ELR (cell line): ENCODE measurements at places on chromosomes 2 and 18.

- no peak for DNase-seq
These were observed 65.9 kb downstream of the SNTG2 start for GRCh38 chr2:1016500-1016899.

GRCh38 chr2:19886261-19886660, 15.5 kb downstream of the TTC32 start:
- DNase-seq, result peak; percentile 13

- peak; percentile 3 for DNase-seq
These were observed 3.4 kb downstream of the ACVR1C start for GRCh38 chr2:157625296-157625695.

DNA sequence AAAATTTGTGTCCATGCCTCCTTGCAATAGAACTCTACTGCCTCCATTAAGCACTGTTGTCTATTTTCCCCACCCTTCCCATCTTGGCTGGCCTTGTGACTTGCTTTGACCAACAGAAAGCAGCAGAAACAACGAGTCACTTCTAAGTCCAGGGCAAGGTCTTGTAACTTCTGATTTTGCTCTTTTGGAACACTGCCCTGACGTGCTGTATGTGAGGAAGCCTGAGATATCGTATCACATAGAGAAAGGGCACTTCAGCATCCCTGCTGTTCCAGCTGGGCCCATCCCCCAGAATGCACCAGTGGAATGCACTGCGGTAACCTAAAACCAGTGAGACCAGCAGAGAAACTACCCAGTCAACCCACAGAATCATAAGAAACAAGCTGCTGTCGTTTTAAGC, 28.1 kb downstream of the NCKAP1 start:
- peak; percentile 37 for DNase-seq

- peak; percentile 13 for DNase-seq
These were observed 219.8 kb downstream of the GLI2 start for GRCh38 chr2:120955427-120955826.

DNA sequence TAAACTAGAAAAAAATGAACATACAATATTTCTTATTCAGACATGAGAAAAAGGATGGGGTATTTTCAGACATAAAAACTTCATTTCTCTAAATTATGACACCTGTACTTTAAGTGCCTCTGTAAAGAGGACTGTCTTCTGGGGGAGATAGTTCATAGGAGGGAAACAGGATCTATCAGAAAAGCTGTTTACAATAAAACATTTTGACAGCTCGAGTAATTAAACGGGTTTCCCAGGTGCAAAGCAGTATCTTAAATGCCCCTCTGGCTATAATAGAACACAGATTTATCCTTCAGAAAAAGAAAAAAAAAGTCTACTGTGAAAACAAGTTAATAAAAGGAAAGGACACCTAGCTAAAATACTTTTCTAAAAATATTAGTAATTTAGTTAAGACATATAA, 311.4 kb upstream of the UBE2E3 start:
- DNase-seq, result no peak

GRCh38 chr2:164545484-164545883, 75.8 kb downstream of the GRB14 start:
- DNase-seq, result no peak

- peak; percentile 55 for DNase-seq
These were observed 15.4 kb downstream of the GREB1L start for GRCh38 chr18:21257386-21257785.

- no peak for DNase-seq
These were observed 73.6 kb downstream of the COA5 start for GRCh38 chr2:98534761-98535160.

DNA sequence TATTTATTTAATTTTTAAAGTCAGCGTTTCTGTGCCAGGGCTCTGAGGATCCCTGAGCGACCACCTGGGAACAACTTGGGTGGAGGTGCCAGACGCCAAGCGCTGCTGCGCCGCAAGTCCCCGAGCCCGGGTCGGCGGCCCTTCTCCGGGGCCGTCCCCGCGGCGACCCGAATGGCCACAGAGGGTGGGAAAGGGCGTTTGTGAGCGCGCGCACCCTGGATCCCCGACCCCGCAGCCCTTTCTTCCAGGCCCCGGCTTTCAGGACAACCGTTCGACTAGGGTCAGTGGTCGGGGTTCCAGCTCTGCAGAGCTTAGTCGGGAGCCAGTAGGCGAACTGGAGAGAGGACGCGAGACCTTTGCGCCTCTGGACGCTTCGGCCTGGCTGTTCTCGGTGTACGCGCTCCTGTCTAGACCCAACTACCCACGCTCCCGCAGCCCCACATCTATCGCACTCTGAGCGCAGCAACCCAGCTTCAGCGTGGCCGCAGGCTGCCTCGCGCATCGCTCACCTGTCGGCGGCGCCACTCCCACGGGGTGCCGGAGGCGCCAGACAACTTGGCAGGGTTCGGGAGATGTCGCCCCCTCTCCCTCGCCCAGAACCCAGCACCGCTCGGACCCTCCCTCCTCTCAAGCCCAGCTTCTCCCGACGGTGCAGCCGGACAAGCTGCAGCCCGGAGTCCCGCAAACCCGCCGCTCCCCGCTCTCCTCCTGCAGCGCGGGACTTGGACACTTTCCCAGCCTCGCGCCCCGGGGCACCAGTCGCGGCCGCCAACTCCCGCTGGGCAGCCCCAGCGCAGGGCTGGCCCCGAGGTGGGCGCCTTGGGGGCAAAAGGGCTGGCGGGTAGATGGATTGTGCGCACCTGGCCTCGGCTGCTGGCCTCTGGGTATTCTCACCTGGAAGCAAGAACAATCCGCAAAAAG, 758 bp downstream of the LYPD1 start:
- DNase-seq, result peak; percentile 43

- DNase-seq, result no peak
These were observed 708.1 kb downstream of the SLC4A3 start for GRCh38 chr2:220335591-220335915.

DNA sequence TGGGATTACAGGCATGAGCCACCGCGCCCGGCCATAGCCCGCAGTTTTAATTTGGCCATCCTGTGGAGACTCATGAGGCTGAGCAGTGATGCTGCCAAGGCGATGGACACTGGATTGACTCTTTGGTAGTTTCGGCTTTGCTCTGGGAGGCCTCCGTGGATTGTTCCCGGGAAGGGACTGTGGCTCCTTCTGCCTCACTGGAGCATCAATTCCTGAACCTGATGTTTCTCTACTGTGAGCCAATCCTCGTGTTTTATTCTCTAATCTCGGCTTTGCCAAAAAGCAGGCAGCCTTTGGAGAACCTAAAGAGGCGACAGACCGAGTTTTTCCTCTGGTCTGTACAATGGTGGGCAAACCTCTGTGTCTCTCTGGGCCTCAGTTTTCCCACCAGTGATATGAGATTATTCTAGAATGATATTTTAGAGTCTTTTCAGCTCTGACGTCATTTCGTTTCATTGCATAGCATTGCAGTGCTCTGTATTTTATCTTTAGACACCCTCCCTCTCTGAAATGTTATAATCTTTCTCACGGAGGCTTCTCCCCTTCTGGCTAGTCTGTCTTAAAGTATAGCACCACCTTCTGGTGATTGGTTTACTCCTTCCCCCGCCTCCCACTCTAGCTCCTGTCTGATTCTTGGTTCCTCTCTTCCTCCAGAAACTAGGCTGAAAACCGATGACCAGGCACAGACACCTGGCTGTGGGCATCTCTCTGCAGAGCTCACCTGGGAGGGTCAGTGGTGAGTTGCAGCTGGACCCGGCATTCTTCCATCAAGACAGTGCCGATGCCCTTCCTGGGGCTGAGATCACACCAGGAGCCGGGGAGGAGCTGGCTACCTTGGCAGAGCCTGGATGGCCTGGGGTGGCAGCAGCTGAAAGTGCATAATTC, 341.3 kb downstream of the MYCN start:
- no peak for DNase-seq

- no peak for DNase-seq
These were observed 242.2 kb downstream of the ZNF516 start for GRCh38 chr18:76252880-76253279.

DNA sequence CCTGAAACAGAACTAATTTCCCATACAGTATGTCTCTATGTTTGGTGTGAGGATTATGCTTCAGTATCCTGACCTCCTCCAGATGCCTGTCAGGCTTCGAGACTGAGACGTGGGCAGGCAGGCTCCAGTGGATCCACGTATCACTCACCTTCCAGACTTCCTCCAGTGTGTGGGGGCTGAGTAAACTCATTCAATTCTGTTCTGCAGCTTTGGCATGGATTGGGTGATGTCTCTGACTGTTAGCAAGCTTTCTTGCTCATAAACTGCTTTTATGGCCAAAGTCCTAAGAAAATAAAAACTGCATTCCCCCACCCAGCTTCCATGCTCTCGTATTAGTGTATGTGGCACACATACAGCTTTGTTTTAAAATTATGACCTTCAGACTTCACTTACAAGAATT, 53.6 kb downstream of the CCDC93 start:
- DNase-seq, result no peak
